ENCODE measurements at places on chromosomes 1 and 21.
A peak's percentile ranks its signal among the peaks of the same experiment; 100 is the strongest.

DNA sequence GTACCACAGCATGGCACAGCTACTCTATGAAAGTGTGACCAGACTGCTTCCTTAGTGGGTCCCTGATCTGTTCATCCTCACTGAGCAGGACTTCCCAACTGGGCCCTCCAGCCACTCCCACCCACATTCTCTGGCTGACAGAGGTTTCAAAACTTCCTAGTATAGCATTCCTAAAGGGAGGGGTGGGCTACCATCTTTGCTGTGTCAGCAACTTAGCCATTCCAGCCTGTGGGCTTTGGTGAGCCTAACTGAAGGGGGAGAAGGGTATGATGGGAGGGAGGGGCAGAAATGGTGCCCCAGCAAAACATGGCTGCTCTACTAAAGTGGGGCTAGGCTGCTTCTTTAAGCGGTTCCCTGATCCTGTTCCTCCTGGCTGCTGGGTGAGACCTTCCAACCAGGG, 265.2 kb upstream of the ADGRL4 start:
- no peak overlapping the region for H3K4me3 ChIP-seq
- H3K27ac ChIP-seq, result no peak overlapping the region
- no peak for DNase-seq
- no peaks in the 10 kb centered on the region for H3K27me3 ChIP-seq

GRCh38 chr1:17739050-17739449, 16.1 kb upstream of the ACTL8 start:
- H3K27me3 ChIP-seq, result no peaks in the 10 kb centered on the region
- no peak overlapping the region for H3K27ac ChIP-seq
- no peak for DNase-seq
- H3K36me3 ChIP-seq, result no peaks in the 10 kb centered on the region

DNA sequence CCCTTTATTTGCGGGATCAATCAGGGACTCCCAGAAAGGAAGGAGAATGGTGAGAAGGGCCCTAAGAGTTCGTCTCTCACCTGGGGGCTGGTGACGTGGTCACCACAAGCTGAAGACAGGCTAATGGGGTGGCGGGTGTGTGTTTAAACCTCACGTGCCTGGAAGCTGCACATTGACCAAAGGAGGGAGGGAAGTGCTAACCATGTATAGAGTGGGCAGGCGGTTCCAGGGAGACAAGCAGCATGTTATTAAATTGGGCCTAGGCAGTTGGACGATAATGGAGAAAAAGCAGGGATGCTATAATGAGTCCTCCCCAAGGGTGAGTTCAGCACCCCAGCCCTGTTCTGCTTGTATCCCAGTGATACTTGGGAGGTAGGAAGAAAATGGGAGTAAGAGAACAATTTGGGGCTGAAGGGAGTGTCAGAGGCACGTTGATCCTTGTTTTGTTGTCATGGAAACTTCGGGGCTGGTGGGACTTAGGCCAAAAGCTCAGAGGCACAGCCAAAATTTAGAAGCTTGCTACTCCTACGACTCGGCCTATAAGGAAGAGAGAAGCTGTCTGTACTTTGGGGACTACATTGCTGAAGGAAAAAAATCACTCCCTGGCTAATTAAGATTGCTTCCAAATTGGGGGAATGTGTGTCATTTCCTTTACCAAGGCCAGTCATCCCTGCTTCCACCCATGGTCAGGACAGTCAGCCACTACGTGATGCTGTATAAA, 33.2 kb upstream of the EPHA8 start:
- DNase-seq, result no peak
- no peak overlapping the region for H3K4me3 ChIP-seq
- peak overlapping the region; percentile 43 for H3K27ac ChIP-seq

GRCh38 chr21:39098696-39099200, 84.5 kb downstream of the PSMG1 start:
- no peak overlapping the region for H3K4me3 ChIP-seq
- H3K36me3 ChIP-seq, result no peaks in the 10 kb centered on the region
- no peak overlapping the region for H3K27ac ChIP-seq
- no peaks in the 10 kb centered on the region for H3K27me3 ChIP-seq

DNA sequence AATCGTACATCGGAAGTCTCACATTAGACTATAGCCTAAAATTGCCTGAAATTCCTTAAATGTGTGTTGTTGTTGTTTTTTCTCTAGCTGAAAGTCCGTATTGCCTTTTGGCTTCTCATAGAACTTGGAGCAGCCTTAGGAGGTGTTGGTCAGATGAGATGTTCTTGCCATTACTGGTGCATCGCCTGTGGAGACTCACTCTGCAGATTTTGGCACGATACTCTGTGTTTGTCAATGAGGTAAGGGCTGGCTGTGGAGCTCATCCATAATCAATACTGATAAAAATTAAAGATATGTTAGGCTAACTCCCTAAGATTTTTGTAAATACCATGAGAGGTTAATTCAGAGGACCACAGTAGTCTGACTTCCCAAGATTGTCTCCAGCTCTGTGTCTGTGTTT, 28.9 kb downstream of the AGT start:
- DNase-seq, result no peak
- peaks cover 18% of the 10 kb centered on the region for H3K4me1 ChIP-seq
- H3K27ac ChIP-seq, result no peak overlapping the region
- H3K27me3 ChIP-seq, result no peaks in the 10 kb centered on the region
- peaks cover 3% of the 10 kb centered on the region for H3K36me3 ChIP-seq

DNA sequence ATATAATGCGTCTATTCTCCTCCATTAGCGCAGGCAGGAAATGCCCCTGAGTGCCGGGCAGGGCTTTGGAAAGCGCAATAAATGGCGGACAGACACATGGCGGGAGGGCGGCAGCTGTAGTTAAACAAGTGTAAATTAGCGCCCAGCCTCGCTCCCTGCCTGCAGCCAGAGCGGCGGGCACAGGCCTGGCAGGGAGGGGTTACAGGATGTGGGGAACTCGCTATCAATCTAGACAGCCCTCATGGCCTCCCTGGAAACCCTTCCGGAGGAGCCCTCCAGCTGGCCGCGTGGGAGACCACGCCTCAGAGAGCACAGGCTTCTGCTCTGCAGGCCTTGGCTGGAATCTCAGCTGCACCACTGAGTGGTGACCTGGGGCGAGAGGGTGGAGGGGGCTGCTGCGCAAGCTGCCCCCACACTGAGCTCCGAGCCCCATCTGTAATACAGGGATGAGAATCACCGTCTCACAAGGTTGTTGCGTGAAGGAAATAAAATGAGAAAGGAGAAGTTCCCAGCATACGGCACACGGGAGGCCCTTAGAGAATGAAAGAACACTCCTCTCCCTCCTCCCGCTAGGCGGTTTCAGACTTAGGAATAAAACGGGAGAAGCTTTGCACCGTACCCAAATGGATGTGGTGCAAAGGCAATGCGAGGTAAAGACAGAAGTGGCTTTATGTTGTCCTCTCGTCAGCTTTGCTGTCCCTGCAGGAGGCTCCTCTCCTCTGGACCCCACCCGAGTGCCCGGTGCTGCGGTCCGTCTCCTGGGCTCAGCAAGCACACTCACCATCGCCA, 167.2 kb upstream of the POU3F1 start:
- no peak for DNase-seq
- H3K4me1 ChIP-seq, result no peaks in the 10 kb centered on the region
- H3K36me3 ChIP-seq, result no peaks in the 10 kb centered on the region
- H3K27me3 ChIP-seq, result no peaks in the 10 kb centered on the region
- H3K4me3 ChIP-seq, result no peak overlapping the region

DNA sequence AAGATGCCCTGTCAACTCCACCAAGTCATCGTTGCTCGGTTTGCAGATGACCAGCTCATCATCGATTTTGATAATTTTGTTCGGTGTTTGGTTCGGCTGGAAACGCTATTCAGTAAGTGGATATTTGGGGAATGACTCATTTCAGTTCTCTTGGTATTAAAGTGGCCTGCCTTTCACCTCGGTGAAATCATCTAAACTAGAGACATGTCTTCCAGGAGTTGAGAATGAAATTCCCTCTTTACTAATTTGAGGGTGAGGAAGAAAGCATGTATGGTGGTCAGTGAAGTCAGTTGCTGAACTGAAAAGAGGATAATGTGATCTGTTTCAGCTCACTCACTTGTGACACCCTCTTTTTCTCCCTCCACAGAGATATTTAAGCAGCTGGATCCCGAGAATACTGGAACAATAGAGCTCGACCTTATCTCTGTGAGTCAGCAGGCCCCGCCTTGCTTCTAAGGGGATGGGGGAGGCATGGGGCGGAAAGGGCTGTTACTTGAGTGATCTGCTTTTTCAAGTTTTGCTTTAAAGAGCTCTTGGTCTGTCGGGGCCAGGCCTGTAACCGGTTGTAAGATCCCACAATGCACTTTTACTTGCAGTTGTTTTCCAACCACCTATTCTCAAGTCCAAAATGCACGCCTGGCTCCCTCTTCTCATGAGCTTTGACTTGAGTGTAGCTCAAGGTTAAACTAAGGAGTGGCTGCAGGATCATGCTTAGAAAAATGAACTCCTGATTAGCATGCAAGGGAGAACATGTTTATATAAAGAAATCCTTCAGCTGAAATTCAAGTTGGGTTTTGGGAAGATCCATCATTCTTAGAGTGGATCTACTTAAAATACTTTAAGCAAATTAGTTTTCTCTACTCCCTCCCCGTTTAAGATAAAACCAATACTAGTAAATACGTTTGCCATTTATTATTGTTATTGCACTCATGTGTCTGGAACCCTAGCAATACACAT, 59.8 kb downstream of the CAPN2 start:
- peak overlapping the region; percentile 84 for H3K27ac ChIP-seq
- no peak for DNase-seq
- H3K4me1 ChIP-seq, result peaks cover 29% of the 10 kb centered on the region
- no peak overlapping the region for H3K4me3 ChIP-seq
- H3K36me3 ChIP-seq, result peaks cover 58% of the 10 kb centered on the region
- H3K27me3 ChIP-seq, result no peaks in the 10 kb centered on the region

DNA sequence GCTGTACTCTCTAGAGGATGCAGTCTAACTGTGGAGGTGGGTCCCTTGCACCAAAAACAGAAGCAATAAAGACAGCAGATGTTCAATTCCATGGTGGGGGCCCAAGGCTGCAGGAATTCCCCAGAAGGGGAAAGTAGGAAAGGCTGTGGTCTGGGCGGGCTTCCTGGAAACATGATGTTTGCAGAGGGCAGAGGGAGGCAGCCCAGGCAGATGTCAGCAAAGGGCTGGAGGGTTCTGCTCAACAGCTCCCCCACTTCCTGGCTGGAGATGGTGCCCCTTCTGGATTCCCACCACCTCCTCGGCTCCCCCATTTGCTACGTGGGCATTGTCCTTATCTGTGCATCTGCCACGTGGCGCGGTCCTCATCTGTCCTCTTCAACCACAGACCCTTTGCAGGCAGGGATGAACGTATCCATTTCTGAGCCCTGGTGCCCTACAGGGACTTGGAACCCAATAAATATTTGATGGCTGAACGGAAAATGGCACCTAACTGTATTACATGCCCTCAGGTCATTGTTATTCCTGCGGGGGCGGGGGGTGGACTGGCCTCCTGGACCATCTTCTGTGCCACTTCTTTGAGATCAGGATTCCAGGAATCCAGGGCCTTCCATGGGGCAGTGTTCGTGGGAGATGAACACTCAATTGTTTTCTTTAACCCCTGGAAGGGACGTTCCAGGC, 8.4 kb upstream of the GUCA2B start:
- H3K36me3 ChIP-seq, result no peaks in the 10 kb centered on the region
- H3K27ac ChIP-seq, result no peak overlapping the region
- no peak for DNase-seq
- H3K27me3 ChIP-seq, result no peaks in the 10 kb centered on the region
- no peak overlapping the region for H3K4me3 ChIP-seq

GRCh38 chr1:68074472-68074871, 24.0 kb upstream of the DIRAS3 start:
- no peak overlapping the region for H3K27ac ChIP-seq
- no peaks in the 10 kb centered on the region for H3K27me3 ChIP-seq
- DNase-seq, result no peak
- H3K4me3 ChIP-seq, result no peak overlapping the region

DNA sequence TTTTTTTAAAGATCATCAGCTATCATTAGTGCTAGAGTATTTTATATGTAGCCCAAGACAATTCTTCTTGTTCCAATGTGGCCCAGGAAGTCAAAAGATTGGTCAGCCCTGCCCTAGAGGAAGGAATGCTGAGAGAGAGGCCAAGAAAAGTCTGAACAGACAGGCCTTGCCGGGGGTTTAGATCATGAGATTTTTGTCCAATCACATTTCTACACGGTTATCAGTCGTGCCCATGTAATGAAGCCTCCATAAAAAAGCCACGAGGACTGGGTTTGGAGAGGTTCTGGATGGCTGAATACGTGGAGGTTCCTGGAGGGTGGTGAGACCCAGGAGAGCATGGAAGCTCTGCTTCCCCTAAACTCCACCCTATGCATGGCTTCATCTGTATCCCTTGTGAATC, 24.3 kb upstream of the ENO1 start:
- peaks cover 33% of the 10 kb centered on the region for H3K4me1 ChIP-seq
- no peaks in the 10 kb centered on the region for H3K27me3 ChIP-seq
- H3K36me3 ChIP-seq, result no peaks in the 10 kb centered on the region
- peak overlapping the region; percentile 12 for H3K27ac ChIP-seq
- DNase-seq, result no peak

DNA sequence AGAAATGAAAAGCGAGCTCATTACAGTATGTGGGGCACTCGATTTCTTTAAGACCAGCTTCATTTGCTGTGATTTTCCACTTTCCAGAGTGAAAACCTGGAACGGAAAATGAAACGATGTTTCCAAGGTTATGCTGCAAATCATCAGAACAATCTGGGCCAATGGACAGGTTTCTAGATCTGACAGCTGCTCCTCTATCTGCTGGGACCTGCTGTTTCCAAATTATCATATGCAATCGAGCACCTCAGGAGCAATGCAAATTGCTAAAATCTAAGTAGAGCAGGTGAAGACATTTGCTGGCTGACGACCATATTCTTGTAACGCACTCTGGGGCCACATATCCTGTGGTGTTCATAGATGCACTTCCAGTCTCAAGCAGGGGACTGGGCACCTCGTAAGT, 39.7 kb upstream of the TIAM1 start:
- no peak overlapping the region for H3K4me3 ChIP-seq
- no peak overlapping the region for H3K27ac ChIP-seq
- no peaks in the 10 kb centered on the region for H3K27me3 ChIP-seq
- H3K4me1 ChIP-seq, result no peaks in the 10 kb centered on the region

GRCh38 chr1:241499910-241500309, 19.6 kb downstream of the FH start:
- no peak for DNase-seq
- no peak overlapping the region for H3K4me3 ChIP-seq
- no peaks in the 10 kb centered on the region for H3K4me1 ChIP-seq
- H3K36me3 ChIP-seq, result no peaks in the 10 kb centered on the region
- H3K27ac ChIP-seq, result no peak overlapping the region

DNA sequence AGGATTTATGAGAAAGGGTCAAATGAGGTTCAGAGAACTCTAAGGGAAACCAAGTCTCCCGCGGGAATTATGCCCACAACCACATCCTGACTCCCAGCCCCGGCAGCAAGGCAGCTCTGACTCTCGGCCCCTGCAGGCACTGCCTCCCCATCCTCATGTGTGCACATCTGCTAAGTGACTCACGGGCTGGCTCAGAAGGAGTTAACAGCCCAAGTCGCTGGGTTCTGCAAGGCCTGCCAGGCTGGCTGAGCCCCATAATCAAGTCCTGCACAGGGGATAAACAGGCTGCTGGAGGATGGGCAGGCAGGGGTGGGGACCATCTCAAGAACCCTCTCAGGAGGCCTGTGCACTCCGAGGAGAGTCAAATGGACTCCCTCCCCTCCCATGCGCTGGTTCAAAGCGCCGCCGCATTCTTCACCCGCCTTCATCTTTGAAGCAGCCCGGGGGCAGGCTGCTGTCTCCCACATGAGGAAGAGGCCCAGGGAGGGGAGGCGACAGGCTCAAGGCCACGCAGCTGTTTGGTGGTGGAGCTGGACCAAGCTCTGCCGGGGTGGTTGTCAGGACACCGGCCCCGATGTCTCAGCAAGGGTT, 344.3 kb downstream of the MATN1 start:
- DNase-seq, result no peak
- H3K4me3 ChIP-seq, result no peak overlapping the region
- H3K27me3 ChIP-seq, result no peaks in the 10 kb centered on the region
- no peaks in the 10 kb centered on the region for H3K36me3 ChIP-seq
- peaks cover 22% of the 10 kb centered on the region for H3K4me1 ChIP-seq
